ENCODE measurements at places on chromosomes 1 and 21.

- DNase-seq = no peak
Measured at GRCh38 chr1:64515427-64515826, 45.5 kb downstream of the CACHD1 start.

GRCh38 chr1:181351740-181352139 is 131.6 kb upstream of the CACNA1E start:
- DNase-seq = no peak

DNA sequence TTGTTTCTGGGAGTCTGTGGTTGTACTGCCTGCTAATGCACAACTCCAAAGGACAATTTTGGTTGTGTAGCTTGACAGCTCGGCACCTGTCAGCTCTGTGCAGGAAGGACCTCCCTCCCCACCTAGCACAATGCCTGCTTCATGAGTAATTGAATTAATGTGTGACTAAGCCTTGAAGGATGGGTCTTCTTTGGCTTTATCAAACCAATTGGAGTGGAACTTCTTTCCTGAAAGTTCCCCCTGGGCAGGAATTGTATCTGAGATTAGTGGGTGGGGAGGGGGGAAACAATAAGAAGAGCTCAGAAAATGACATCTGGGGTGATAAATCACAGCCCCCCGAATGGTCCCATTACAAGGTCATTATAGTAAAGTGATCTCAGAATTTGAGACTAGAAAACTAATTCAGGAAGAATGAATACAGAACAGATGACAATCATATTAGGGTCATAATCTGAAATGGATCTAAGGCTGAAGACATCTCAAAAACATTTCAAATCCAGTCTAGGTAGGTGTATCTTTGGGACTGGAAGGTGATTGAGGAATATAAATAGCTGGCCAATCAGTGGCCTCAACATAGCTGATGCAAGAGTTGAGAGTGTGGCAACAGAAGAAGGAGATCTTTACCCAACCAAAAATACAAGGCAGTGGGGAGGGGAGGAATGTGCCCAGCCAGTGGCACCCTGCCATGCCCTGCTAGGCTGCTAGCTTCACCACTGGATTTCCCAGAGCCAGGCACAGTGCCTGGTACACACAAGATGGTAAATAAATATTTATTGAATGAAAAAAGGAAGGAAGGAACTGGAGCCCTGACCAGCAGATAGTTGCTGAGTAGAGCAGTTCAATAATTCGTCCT is 10.1 kb upstream of the SESN2 start:
- DNase-seq = no peak

GRCh38 chr1:90133133-90133532 is 138.2 kb downstream of the ZNF326 start:
- DNase-seq = no peak

DNA sequence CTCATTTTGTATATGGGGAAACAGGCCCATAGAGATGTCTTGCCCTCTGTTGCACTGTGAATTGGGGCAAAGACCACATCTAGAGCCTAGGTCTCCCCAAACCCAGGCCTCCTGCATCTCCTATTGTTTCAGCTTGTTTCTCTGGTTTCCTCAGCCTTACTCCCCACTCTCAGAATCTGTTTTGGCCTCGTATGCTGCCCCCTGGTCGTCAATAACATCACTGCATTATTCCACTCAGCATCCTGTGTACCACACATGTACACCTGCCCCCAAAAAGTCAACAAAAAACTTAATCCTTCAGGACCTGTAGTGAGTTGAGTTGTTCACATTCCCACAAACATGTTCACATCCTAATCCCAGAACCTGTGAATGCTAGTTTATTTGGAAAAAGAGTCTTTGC is 184.8 kb downstream of the BRINP2 start:
- DNase-seq = no peak

GRCh38 chr21:16323596-16323995 is 593.8 kb downstream of the USP25 start:
- DNase-seq = no peak

- no peak for DNase-seq
Measured at GRCh38 chr1:219331424-219331823, 157.7 kb downstream of the LYPLAL1 start.

- no peak for DNase-seq
Measured at GRCh38 chr1:91916046-91916445, 30.1 kb upstream of the TGFBR3 start.

- no peak for DNase-seq
Measured at GRCh38 chr1:66968574-66968973, 43.8 kb downstream of the MIER1 start.

DNA sequence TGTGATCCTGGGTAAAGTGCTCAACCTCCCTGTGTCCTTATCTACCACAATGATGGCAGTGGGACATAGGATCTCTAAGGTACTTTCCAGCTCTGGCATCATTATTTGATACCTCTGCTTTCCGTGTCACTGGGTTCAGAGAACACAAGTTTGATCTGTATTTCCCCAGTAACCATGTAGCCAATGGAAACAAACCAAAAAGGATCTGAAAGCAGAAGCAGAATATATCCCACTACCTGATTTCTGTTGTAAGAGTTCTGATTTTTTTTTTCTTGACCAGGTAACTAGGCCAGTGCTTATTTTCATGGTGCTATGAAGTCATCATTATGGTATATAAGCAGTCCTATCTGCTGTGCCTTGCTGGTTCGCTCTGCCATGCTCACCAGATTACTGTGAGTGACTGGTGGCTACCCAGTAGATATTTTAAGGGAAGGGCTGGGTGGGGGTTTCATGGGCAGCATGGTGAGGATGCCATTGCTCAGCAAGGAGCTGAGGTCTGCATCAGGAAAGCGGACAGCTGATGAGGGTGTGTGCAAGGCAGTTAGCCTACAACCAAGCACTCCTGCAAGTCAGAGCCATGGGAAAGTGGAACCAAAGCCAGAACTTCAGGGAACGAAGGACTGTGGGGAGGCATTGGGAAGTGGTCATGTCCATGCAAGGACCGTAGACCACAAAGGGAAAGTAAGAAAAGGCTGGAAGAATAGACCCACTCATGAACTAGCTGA is 104.9 kb upstream of the EDEM3 start:
- DNase-seq = no peak

- DNase-seq = no peak
Measured at GRCh38 chr1:97412737-97413136, 508.1 kb downstream of the DPYD start.

DNA sequence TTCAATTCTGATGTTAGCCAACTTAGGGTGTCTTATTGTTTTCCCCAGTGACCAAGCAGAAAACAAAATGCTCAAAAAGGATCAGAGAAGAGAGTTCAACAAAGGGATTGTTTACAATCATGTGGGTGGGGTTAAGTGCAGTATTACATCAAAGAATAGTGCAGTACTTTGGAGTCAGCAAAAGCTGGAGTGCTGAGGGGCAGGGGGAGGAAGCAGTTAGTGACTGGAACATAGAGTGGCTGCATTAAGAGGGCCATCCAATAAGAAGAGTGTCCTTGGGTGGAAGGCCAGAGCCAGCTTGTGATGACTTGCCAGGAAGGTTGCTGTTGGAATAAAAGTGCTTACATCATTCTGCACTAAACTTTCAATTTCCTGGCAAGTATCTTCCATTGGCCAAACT is 175.5 kb downstream of the CYYR1 start:
- DNase-seq = no peak

DNA sequence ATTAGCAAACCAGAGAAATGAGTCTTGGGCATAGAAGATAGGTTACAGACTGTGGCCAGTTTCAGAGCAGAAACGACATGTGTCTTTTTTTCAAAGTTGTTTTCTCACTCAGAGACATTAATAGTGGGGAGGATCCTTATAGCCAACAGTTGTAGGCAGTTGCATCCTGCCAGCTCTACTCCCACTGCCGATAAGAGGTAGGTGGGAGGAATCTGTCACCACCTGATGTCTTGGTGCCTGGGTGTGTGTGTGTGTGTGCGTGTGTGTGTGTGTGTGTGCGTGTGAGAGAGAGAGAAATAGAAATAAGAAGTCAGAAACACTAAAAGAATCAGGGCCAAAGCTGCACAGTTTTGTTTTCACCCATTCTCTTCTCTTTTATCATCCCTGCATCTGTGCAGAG is 219.5 kb downstream of the ZP4 start:
- no peak for DNase-seq

- no peak for DNase-seq
Measured at GRCh38 chr1:222014001-222014400, 272.1 kb upstream of the DUSP10 start.

DNA sequence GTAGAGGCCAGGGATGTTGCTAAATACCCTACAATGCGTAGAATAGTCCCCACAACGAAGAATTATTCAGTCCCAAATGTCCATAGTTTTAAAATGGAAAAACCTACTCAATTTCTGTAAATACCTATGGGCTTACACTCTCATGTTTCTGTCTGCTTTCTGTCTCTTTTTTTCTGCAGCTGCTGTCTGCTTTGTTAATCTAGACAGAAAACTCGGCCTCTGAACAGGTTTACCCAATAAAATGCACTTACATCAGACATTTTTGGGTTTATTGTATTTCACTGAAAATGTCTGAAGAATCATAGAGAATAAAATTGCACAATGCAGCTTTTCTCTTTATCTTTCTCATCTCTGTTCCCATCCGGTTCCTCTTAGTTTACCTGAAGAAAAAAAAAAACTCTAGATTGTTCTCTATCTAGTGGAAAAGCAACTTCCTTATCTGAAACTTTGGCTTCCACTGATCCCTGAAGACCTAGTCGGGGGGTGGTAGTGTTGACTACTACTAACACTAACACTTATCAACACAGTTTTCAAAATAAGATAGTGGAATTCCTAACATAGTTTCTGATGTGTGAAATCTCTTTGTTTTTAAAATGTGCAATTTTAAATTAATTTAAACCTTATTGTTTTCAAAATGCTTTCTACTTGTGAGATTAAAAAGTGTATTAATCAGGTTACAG is 76.9 kb upstream of the CCDC190 start:
- DNase-seq = no peak

DNA sequence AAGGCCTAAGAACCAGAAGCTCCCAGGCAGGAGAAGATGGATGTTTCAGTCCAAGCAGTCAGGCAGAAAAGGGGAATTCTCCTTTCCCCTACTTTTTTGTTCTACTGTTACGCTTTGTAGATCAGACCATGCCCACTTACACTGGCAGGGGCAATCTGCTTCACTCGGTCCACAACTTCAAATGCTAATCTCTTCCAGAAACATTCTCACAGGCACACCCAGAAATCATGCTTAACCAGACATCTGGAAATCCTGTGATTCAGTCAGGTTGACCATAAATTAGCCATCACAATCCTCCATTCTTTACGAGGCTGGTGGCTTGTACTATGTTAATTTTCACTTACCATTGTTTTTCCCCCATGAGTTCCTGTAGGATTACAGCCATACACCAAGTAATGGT is 23.8 kb upstream of the IL10 start:
- no peak for DNase-seq

- no peak for DNase-seq
Measured at GRCh38 chr21:17455028-17455353, 57.9 kb upstream of the CXADR start.

DNA sequence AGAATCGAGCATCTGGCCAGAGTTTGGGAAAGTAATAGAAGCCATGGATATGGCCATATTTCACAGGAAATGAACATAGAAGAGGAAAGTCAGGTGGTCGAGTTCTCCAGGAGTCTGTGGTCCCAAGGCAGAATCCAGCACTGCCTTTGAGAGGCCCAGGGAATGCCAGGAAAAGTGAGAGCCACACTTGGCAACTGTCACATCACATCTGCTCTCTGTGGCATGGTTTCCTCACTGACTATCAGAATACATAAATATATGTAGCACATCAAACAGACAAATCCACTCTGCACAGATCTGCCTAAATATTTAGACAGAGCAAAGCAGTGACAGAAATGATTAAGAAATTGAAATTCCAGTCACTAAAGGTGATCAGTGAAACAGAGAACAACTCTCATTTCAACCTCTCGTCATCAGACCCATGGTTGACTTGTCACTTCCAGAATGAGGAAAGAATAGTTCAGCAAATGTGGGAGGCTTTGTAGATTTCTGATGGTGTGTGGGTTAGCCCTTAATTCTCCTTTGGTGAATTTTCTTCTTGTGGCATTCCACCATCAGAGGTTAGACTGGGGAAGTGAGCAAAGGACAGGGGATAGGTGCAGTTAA is 58.8 kb upstream of the MAN1A2 start:
- no peak for DNase-seq

- DNase-seq = no peak
Measured at GRCh38 chr21:37546299-37546908, 179.8 kb downstream of the DYRK1A start.

- no peak for DNase-seq
Measured at GRCh38 chr1:69139007-69139406, 428.7 kb upstream of the LRRC7 start.

DNA sequence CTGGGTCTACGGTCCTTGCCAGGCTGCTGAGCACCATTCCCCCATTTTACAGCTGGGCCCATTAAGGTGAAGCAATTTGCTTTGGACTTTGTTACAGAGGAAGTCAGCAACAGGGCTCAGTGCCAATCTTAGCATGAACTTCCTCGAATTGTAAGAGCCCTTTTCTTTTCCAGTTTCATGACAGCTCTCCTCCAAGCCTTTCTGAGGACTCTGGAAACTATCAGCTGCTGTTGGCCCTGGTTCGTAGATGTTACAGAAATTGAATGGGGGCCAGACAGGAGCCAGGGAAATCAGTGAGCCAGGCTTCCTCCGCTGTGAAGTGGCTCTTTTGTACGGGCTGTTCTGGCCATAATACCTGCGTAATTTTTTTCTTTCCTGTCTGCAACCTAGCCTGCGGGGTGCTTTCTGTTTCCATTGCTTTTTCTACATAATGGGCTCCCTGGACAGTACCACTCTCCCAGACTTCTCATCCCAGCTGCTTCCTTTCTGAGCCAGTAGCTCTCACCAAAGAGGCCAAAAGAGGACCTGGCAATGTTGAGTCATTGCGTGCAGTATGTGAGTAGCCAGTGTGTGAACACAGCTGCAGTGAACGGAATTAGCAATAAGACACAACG is 386.3 kb downstream of the DISC1 start:
- no peak for DNase-seq

GRCh38 chr1:81170721-81171120 is 630.0 kb upstream of the ADGRL2 start:
- no peak for DNase-seq

- DNase-seq = no peak
Measured at GRCh38 chr1:205596876-205597275, 34.9 kb downstream of the ELK4 start.

GRCh38 chr21:42236693-42237092 is 17.8 kb downstream of the ABCG1 start:
- DNase-seq = no peak

- DNase-seq = no peak
Measured at GRCh38 chr21:17854745-17855144, 35.6 kb upstream of the C21orf91 start.

DNA sequence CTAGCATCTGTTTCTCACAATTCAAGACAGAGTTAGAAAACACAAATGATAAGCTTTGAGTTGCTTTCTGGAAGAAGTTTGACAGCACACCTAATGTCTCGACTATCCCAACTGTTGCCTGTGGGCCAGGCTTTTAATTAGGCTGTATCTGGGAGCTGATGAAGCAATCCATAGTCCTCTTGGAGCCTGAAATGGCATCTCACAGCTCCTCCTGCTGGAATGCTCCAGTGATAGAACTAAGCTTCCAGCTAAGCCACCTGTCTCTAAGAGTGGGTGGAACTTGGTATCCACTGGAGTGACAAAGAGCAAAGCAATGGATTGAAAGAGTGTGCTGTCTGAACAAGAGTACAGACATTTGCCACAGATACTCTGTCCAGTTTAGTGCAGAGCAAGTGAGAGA is 605.3 kb upstream of the NR5A2 start:
- no peak for DNase-seq

All from activated CD4-positive, CD25-positive, alpha-beta regulatory T cell treated with anti-CD3 and anti-CD28 coated beads, Interleukin-2, amount 50 U/mL, for 16 hours (primary cell).